Endothelial cell of coronary artery (primary cell): ENCODE measurements at places on chromosomes 11 and 22. TPM values are rescaled to one million over a fixed set of nuclear protein-coding genes. Genes with fewer than 3 reads are reported as not detected.

ABTB2 gene
- total RNA-seq: 0.27 and 3.7 TPM in 2 replicates

PKP3 gene
- total RNA-seq: 0.09 and 1.3 TPM in 2 replicates

FAM227A gene
- 0.72 and 2.1 TPM in 2 replicates for total RNA-seq

SLC22A25 gene
- total RNA-seq: not detected in 2 replicates

DGAT2 gene
- total RNA-seq: 1.5 and 3.1 TPM in 2 replicates

SEZ6L gene
- not detected in 2 replicates for total RNA-seq

SCUBE1 gene
- not detected in 2 replicates for total RNA-seq

MS4A4E gene
- not detected in 2 replicates for total RNA-seq

MYO7A gene
- 0.18 and 0.19 TPM in 2 replicates for total RNA-seq

IRAG1 gene
- total RNA-seq: 0.18 and 1.6 TPM in 2 replicates

PLAAT5 gene
- total RNA-seq: not detected in 2 replicates

CLMP gene
- 4.1 and 11.6 TPM in 2 replicates for total RNA-seq

OR10D3 gene
- not detected in 2 replicates for total RNA-seq

SLC29A2 gene
- total RNA-seq: 0.09 and 0.28 TPM in 2 replicates
